ENCODE measurements at places on chromosomes 3 and 15. TPM values are rescaled to one million over a fixed set of nuclear protein-coding genes. Genes with fewer than 3 reads are reported as not detected.
A peak's percentile ranks its signal among the peaks of the same experiment; 100 is the strongest.

Gene GALNT15
- total RNA-seq, result 0.08 TPM

GRCh38 chr3:153595186-153595815, 433.3 kb downstream of the RAP2B start:
- no peak overlapping the region for H3K4me3 ChIP-seq
- no peak for DNase-seq
- H3K4me1 ChIP-seq, result peaks cover 2% of the 10 kb centered on the region
- H3K36me3 ChIP-seq, result no peaks in the 10 kb centered on the region

- no peak overlapping the region for H3K27ac ChIP-seq
Measured at GRCh38 chr3:14564741-14565140, 24.6 kb upstream of the GRIP2 start.

DNA sequence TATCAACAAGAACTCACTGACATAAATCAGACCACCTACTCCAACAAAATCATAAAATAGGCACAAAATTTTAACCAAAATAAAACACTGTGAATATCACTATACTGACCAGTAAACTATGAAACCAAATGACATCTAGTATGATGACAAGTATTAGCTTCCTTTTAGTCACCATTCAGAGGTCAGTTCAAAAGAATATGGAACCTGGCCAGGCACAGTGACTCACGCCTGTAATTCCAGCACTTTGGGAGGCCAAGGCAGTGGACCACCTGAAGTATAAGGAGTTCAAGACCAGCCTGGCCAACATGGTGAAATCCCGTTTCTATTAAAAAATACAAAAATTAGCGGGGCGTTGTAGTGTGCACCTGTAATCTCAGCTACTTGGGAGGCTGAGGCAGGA, 65.8 kb downstream of the SMARCC1 start:
- H3K27ac ChIP-seq, result peak overlapping the region; percentile 44
- peaks cover 25% of the 10 kb centered on the region for H3K36me3 ChIP-seq
- DNase-seq, result no peak
- H3K4me1 ChIP-seq, result no peaks in the 10 kb centered on the region

GRCh38 chr3:196081834-196082618, at the start of gene TFRC:
TSS of gene TFRC (minus strand) at chr3:196082090. CDS start at chr3:196077099, 4,991 bp downstream.
- H3K4me1 ChIP-seq, result peaks cover 8% of the 10 kb centered on the region
- peaks cover 3% of the 10 kb centered on the region for H3K27me3 ChIP-seq
- no peak within 1 kb of the TSS for H3K27ac ChIP-seq
- DNase-seq, result peak; percentile 85

All from endothelial cell (in vitro differentiated cells).